ENCODE measurements at places on chromosomes 13 and 19.
A peak's percentile ranks its signal among the peaks of the same experiment; 100 is the strongest.

DNA sequence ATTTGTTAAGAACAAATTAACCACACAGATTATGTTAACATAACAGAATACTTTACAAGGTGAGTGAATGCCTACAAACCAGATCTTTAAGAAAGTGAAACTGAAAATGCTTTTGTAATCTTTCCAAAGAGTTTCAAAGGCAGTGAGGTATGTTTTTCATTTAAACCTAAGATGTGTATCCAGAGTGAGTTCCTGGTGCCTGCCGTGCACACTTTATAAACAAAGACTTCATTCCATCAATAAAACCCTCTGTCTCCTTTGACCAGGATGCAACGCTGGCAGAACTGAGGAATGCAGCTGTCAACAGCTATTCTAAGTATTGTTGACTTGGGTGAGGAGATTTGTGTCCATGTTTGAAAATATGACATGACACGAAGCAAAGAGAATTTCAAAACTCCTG is 344.6 kb downstream of the DNAJC15 start:
- no peak for DNase-seq

GRCh38 chr19:55086730-55087541 is 11.3 kb downstream of the EPS8L1 start:
- no peak for DNase-seq

DNA sequence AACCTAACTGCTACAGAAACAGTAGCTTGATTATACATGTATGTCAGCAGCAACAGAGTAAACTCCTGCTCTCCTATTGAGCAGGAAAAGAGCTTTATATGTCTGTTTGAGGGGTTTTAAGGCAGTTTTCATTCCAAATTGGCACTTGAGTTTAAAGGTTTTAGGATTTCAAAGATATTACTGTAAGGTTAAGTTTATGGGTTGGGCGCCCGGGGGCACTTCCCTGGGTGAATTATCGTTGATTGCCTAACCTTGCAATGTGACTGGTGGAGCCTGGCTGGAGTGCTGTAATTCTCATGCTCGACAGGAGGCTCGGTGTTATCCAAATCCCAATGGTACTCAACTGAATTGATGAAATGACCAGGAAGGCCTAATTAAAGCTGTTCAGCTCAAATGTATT is 1586.1 kb downstream of the OLFM4 start:
- no peak for DNase-seq

- no peak for DNase-seq
Observed at GRCh38 chr13:85411591-85411990, 387.6 kb downstream of the SLITRK6 start.

- no peak for DNase-seq
Observed at GRCh38 chr19:39264306-39265290, 3.6 kb upstream of the IFNL2 start.

GRCh38 chr19:1253514-1254080 is 5.2 kb downstream of the MIDN start:
- DNase-seq = no peak

DNA sequence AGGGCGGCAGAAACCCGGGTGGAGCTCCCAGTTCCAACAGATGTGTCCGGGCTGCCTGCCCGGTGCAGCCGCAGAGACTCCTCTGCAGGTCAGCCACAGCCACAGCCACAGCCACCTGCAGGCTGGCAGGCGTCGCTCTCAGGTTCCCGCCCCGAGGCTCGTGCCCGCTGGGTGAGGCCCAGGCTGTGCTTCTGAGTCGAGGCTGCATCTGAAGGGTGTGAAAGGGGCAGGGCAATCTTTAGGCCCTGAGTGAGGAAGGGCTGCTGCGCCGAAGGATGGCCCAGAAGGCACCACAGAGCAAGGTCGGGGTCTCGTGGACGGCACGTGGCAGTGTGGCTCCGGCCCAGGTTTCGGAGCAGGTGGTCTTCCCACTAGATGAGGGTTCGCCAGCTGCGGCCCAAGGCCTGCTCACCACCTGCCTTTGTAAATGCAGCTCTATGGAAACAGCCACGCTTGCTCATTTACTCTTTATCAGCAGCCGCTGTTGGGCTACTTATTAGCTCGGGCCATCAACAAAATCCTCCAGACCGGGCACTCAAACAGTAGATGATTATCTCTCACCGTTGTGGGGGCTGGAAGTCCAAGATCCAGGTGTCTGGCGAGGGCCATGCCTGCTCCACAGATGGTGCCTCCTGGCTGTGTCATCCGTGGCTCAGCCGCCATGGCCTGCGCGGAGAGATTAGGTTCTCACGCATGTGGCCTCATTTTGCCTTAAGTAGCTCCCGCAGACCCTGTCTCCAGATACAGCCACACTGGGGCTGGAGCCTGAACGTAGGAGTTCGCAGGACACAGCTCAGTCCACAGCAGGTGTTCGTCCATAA is 40.3 kb upstream of the TFDP1 start:
- no peak for DNase-seq

- no peak for DNase-seq
Observed at GRCh38 chr19:35216833-35217648, 11.5 kb downstream of the FAM187B start.

DNA sequence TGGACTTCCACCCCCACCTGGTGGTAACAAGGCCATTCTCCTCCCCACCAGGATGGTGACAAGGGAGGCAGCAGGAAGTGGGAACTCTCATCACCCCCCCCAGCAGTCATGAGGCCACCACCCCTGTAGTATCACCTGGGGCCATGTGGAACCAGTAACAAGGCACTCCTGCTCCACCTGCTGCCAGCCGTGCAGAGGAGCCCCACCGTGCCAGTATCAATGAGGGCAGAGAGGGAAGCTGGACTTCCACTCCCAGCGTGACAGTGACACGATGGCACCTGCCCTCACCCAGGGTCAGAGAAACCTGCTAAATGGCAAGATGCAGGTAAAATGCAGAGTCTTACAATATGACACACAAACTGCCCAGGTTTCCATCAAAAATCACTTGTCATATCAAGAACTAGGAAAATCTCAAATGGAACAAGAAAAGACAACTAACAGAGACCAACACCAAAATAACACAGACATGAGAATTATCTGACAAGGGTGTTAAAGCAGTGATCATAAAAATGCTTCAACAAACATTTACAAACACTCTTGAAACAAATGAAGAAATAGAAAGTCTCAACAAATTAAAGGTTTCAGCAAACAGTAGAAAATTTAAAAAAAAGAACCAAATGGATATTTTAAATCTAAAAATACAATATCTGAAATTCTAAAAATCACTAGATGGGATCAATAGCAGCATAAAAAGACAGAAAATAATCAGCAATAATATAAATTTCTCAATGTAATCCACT is 9.1 kb upstream of the SPACA7 start:
- DNase-seq = no peak

DNA sequence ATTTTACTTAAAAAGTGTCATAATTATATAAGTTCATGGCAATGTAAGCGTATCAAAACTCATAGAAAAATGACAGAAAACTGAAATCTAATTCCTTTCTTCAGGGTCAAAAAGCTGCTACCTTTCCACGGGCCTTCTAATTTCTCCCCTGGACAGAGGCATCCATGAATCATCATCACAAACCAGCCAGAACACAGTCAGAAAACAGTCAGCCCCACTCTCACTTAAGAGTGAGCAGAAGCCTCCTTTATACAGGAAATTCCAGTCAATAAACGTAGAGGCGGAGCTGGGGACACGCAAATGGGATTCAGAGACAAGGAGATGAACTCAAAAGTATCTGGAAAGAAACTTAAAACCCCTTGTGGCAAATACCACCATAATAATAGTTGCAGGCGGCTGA is 54.2 kb upstream of the ABCC4 start:
- no peak for DNase-seq

DNA sequence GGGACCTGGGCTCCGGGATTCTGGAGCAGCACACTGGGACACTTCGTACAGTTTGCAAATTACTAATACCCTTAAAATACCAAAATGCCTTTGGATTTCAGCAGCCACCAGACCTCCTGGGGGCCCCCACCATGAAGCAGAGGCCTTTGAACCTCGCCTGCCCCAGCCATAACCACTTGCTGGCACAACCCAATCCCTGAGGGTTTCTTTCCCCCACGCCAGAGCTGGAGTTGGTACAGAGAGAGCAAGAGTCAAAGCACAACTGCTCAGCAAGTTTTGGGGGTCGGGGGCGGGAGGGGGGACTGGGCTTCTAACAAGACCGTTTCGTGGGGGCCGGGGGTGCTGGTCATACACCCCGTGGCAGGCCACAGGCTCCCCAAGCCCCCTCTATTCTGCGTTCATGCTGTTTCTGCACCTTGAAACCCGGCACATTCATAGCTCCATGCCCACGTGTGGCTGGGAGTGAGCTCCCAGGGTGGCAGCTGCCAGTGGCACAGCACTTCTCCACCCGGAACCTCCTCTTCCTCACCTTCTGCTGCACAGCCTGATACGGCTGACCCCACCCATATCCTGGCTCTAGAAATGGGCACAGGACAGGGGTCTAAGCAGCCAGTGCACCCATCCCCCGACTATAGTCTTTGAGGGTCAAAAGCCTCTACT is 17.1 kb downstream of the PLEKHF1 start:
- DNase-seq = no peak

- DNase-seq = no peak
Observed at GRCh38 chr13:50732712-50733111, 110.8 kb downstream of the DLEU7 start.

DNA sequence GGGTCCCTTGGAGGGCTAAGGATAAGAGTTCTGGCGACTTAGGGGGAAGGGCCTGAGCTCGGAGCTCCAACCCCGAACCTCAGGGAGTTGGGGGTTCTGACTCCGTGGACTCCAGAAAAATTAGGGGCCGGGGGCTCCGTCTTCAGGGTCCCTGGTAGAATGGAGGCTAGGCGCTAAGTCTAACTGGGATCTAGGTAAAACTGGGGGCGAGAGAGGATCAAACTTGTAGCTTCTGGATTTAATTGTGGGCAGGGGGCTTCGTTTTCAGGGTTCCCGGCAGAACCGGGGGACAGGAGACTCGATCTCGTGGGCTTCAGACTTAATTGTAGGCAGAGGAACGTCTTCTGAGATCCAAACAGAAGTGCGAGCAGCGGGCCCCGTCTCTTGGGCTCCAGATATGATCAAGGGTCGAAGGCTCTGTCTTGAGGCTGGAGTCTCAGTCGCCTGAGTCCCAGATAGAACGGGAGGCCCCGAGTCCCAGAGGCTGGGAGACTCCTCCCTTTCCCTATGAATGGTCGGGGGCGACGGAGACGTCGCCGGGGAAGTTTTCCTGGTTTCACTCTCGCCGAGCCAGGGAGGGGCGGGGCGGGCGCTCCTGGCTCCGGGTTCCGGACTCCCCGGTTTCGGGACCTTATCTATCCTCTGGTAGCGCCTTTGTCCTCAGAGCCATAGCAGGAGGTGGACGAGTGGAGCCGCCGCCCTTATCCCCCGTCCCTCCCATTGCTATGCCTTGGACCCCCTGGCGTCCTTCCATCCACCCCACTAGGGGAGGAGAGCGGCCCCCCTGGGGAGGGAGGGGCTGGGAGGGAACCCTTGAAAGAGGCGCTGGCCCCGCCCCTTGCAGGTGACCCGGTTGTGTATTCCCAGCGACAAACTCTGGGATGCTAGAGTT is 1.3 kb downstream of the NECTIN2 start:
- no peak for DNase-seq

DNA sequence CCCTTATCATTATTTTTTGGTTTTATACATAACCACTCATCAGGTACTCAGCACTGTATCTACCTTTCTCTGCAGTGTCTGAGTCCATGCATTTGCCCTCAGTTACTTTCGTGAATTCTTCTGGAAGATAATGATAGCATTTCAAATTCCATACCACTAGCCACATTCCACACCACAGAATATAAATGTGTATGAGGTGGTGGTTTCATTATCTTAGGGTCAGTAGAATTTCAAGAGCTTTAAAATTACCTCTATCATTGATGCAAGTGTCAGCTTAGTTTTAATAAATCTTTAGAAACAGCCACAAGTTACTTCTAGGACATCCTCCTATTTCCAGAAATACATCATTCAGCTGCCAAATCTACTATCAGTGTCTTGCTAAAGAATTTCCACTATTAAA is 1578.3 kb downstream of the OLFM4 start:
- DNase-seq = no peak

DNA sequence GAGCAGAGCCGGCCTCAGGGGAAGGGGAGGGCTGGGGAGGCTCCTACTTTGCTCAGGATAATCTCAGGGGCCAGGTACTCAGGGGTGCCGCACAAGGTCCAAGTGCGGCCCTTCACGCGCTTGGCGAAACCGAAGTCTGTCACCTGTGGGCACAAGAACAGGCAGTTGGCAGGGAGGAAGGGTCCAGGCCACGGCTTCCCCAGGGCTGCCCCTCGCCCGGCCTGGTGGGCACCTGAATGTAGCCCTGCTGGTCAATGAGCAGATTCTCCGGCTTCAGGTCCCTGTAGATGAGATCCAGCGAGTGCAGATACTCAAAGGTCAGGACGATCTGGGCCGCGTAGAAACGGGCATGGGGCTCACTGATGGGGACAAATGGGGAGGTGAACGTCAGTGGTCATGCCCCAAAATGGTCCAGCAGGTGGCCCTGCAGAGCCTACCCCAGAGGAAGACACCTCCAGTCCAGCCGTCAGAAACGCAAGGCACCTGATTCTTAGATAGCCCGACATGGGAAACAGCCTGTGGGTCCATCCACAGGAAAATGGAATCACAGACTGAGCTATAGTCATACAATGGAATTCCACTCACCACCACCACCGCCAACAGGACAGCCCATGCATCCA is 7.1 kb upstream of the SAMD1 start:
- DNase-seq = no peak

DNA sequence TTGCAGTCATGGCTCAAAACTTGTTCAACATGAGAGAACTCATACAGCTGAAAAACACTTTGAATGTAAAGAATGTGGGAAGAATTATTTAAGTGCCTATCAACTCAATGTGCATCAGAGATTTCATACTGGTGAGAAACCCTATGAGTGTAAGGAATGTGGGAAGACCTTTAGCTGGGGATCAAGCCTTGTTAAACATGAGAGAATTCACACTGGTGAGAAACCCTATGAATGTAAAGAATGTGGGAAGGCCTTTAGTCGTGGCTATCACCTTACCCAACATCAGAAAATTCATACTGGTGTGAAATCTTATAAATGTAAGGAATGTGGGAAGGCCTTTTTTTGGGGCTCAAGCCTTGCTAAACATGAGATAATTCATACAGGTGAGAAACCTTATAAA is 20.1 kb downstream of the ZNF283 start:
- DNase-seq = no peak

DNA sequence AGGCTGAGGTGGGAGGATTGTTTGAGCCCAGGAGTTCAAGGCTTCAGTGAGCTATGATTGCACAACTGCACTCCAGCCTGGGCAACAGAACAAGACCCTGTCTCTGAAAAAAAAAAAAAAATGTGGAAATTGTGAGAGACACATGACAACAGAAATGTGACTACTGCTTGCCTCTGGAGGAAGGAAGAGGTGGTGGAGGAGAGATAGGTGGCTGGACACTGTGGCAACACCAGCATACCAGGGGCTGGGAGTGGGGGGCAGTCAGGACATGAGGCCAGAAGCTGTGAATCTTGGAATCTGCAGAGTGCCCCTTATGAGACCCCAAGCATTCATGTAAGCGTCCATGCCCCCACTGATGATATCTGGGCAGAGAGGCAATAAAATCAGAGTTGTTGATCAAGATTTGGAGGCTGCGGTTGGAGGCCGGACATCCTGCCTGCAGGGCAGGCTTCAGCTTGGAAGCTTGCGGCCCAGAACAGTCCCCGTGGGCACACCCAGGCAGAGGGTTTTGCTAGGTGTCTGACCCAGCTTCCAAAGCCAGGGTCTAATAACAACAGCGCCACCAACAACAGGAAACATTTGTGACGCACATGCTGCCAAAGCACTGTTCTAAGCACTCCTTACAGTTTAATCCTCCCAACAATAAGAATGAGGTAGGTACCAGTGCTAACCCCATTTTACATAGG is 16.9 kb downstream of the FAM187B start:
- peak; percentile 38 for DNase-seq

All from stimulated activated CD8-positive, alpha-beta memory T cell treated with anti-CD3 and anti-CD28 coated beads, Interleukin-4, amount 100 ng/mL, for 1 hour (primary cell).